ENCODE measurements at places on chromosomes 13 and 19.

- no peak for DNase-seq
Measured at GRCh38 chr13:60538566-60538965, 141.5 kb downstream of the TDRD3 start.

DNA sequence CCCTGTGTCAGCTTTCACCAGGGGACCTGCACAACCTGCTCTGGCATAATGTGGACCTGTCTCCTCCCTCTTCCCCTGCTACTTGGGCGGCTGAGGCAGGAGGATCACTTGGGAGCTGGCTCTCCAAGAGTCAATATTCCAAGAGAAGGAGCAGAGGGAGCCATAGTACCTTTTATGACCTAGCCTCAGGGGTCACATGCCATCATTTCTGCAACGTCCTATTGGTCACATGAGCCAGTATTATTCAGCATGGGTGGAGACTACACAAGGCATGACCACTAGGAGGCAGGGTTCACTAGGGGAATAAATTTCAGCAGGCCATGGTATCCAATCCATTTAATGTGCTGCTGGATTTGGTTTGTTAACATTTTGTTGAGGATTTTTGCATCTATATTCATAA lies 12.0 kb upstream of the SHFL start:
- peak; percentile 38 for DNase-seq

- no peak for DNase-seq
Measured at GRCh38 chr19:10749435-10750384, 31.8 kb downstream of the DNM2 start.

DNA sequence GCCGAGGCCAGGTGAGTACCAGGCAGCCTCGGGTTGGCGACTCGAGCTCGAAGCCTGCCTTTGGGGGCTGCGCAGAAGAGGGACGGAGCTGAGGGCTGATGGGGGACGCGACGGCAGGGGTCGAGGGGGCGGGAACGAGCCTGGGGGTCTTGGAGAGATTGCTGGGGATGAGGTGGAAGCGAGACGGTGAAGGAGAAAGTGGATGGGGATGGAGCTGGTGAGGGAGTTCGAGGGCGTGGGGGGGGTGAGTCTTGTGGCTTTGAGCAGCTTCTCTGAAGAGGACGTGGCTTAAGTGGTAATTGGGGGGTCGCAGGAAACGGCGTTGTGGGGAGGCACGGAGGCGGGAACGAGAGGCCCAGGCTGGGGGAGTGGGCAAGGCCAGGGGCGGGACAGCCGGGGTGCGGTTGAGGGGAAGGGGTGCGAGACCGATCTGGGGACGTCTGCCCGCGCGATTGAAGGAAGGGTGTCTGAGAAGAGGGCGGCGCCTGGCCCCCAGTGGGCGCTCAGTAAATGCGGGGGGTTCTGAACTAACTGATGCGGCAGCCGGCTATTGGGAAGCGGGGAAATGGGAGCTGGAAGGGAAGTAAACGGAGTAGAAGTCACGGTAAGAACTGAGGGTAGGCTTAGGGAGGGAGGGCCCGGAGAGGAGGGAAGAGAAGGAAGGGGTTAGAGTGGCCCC lies 426 bp downstream of the MYO9B start:
- peak; percentile 70 for DNase-seq

DNA sequence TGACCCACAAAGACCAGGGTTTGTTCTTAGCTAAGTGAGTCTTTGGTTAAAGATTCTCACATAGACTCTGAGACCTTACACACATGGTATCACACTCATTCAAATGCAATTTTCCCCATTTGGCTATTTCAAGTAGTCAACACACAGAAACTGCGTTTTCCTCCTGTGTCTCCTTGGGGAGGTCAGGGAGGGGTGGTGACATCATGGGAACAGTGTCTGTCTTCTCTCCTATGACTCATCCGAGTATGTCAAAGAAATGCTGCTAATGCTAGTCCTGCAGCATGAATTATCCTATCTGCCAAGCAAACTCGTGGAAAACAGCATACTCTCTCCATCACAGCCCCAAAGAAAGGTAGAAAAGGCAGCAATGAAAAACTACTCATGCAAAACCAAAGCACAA lies 100.2 kb downstream of the ENOX1 start:
- peak; percentile 37 for DNase-seq

GRCh38 chr13:52713894-52714293 lies 25.7 kb downstream of the CNMD start:
- DNase-seq, result peak; percentile 78

Measured in suppressor macrophage treated with lipopolysaccharide for 1 hour (primary cell).